T1000 (cell line): ENCODE measurements at places on chromosomes 5 and 9.
A peak's percentile ranks its signal among the peaks of the same experiment; 100 is the strongest.

GRCh38 chr9:134323741-134324358 is 2.4 kb upstream of the RXRA start:
- DNase-seq = no peak

GRCh38 chr9:16002816-16003215 is 450.0 kb downstream of the CCDC171 start:
- DNase-seq = no peak

GRCh38 chr9:82057805-82058204 is 69.2 kb downstream of the SPATA31D1 start:
- no peak for DNase-seq

DNA sequence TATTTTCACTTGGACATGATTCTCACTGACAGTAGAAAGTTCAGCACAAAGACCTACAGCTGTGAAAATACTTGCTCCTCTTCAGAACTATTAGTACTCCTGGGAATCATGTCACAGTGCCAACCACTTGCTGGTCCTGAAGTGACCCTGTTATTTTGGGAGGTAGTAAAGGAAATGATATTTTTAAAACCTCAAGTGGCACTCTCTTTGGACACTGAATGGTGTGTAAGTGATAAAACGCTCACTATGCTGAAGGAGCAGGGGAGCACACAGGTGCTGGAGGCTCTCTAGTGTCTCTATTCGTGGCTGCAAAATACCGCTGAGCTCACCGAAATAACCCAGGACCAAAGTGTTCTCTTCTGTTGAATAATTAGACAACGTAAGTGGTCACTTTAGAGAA is 76.9 kb upstream of the SPATA31D4 start:
- DNase-seq = no peak

DNA sequence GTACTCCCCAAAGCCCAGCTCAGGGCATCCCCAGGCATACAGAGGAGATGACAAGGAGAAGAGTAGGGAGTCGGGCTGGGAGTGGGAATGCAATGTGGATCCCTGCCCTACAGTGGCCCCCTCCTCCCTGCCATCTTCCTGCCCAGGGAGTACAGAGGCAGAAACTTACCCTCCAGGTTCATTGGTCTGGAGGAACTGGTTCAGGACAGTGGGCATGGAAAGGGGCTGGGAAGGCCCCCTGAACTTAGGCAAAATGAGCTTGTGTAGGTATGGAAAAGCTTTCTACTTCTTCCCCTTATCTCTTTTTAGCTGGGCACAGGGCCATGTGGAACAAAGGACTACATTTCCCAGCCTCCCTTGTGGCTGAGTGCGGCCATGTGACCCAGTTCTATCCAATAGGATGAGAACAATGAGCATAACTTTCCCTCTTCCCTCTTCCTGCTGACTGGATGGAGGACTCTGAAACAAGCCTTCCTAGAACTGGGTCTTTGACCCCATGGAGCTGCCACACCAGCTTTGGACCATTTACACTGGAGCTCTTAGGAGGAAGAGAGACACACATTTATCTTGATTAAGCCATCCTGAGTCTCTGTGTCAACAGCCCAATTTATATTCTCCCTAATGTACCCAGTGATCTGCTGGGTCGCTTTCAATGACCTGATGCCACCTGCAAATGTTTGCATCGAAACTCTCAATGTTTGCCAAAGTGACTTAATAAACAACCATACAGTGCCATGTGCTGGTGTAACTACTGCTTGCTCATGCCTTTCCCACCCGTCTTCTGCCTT is 25.0 kb upstream of the HMCN2 start:
- DNase-seq = no peak

- no peak for DNase-seq
These were observed 48.2 kb downstream of the XRCC4 start for GRCh38 chr5:83125560-83125959.

GRCh38 chr9:97364769-97365490 is 47.0 kb upstream of the TDRD7 start:
- no peak for DNase-seq

GRCh38 chr5:148880696-148881095 is 54.3 kb downstream of the ADRB2 start:
- no peak for DNase-seq

DNA sequence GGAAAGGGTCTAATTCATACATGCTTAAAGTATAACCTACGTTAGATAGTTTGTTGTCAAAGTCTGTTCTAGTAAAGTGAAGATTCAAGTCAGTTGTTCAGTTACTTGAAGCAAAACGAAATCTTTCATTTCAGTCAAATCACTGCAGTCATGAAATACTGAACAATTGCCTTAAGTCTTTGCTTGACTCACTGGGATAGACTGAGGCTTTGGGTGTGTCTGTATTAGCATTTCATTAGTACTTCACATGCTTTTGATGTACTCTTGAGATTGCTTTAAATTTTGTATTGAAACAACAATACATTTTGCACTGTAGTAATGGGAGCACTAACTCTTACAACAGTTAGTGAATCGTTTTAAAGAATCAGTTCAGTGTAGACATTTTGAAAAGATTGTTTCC is 4.0 kb upstream of the CMYA5 start:
- DNase-seq = no peak

DNA sequence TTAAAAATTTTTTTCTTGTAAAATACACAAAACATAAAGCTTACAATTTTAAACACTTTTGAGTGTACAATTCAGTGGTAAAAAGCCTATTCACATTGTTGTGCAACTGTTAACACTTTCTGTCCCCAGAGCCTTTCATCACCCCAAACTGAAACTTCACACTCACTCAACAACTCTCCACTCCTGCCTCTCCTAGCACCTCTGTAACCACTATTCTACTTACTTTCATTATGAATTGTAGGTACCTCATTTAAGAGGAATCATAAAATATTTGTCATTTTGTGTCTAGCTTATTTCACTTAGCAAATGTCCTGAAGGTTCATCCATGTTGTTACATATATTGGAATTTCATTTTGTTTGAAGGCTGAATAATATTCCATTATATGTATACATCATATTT is 4.3 kb upstream of the ZNF510 start:
- DNase-seq = no peak

GRCh38 chr9:89530726-89531125 is 32.8 kb upstream of the SEMA4D start:
- DNase-seq = no peak

DNA sequence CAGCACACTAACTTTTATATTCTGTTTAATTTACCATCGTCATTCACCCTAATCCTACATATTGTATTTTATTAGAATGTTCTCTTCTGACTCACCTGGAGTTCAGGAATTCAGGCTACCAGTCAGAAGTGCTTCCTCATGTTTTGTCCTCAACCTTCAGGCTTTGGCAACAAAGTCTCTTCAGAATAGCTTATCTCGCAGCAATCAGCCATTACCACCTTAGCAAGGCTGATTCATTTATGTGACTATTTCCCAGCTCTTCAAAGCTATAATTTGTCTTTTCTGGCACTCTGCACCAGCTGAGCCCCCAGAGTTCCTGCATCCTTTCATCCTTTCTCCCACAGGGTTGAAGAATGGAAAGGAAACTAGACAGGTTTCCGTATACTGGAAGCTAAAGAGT is 365.5 kb upstream of the CDH18 start:
- no peak for DNase-seq

DNA sequence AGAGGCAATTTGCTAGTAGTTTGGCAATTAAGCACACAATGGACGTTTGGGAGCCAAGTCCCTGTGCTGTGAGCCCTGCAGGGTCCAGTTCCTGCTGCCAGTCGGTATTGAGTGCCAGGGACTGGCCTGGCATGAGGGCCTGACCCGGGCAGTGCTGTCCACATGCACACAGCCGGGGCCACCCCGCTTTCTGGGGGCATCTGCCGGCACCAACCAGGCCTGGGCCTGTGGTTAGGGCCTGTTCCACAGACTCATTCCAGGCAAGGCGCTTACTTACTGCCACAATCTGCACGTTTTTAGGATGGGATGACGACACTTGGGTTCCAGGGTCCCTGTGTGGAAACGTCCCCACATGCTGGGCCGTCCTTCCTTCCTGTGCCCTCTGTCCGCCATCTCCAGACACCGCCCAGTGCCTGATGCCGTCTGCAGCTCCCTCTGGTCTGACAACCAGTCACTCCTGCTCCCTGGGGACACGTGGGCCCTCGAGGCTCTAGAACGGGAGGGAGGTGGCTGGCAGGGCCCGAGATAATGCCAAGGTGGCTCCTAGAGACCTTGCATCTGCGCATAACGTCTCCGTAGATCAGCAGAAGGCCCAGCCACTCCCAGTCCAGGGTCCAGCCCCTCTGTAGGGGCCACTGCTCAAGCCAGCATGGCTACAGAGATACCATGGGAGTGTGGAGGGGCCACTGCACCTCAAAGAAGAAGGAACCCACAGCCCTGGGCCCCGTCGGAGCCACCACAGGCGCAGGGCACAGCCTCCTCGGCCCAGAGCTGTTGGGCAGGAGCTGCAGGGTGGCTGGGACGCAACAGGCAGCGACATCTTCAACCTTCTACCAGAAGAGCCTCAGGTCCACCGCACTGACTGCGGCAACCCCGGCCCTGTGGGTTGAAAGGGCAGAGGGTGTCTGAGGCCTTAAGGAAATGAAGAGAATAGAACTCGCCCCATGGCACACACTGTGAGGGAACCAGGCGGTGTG is 24.7 kb downstream of the SLC9A3 start:
- DNase-seq = no peak

DNA sequence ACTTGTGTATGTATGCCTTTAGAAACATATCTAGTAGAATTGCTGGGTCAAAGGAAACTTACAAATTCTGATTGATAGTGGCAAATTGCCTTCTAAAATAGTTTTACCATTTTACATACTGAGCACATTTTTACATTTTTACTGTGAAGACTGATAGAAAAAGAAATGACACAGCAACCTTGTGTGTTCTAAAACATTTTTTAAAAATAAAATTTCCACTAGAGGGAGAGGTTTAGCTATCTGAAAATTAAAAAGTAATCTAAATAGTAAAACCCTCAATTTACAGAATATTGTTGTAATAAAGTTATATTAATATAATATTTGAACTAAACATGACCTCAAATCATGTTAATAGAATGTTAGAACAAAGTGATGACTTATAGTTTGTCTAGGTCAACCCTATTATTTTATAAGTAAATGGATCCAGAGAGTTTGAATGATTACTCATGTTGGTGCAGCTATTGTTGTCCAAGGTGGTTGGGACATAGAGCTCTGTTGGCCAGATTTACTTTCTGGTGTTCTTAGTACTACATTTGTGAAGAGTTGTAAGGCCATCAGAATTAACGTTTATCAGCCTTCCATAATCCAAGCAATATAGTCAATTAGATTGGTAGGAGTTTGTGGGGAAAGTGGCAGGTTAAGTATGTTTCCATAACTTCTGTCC is 17.2 kb downstream of the CENPP start:
- DNase-seq = no peak

GRCh38 chr5:119229950-119230349 is 125.9 kb upstream of the TNFAIP8 start:
- DNase-seq = no peak

DNA sequence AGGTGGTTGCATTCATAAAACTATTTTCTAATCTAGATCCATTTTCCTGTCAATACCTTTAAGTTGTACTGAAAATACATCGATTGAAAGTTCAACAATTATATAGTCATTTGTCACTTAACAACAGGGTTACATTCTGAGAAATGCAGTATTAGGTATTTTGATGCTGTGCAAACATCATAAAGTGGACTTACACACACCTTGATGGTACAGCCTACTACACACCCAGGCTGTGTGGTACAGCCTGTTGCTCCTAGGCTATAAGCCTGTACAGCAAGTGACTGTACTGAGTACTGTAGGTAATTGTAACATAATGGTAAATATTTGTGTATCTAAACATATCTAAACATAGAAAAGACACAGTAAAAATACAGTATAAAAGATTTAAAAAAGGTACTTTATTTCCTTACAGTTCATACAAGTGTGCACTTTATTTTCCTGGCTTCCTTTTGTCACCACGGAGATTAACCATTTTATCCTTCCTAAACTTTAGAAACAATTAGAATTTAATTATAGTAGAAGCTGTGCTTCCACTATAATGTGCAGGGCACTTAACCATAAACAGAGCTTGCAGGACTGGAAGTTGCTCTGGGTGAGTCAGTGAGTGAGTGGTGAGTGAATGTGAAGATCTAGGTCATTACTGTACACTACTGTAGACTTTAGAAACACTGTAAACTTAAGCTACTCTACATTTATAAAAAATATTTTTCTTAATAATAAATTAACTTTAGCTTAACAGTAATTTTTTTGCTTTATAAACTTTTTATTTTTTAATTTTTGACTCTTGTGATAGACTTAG is 42.9 kb upstream of the MEF2C start:
- no peak for DNase-seq

- DNase-seq = peak; percentile 15
These were observed 2.2 kb downstream of the NR2F1 start for GRCh38 chr5:93585041-93585766.

GRCh38 chr5:33271606-33272005 is 169.2 kb upstream of the TARS1 start:
- DNase-seq = no peak

- no peak for DNase-seq
These were observed 21.3 kb upstream of the LMNB1 start for GRCh38 chr5:126755593-126755992.

GRCh38 chr9:89359751-89360261 is 41.5 kb downstream of the SECISBP2 start:
- no peak for DNase-seq

- DNase-seq = no peak
These were observed 650 bp downstream of the FRMD3 start for GRCh38 chr9:83537331-83538171.

DNA sequence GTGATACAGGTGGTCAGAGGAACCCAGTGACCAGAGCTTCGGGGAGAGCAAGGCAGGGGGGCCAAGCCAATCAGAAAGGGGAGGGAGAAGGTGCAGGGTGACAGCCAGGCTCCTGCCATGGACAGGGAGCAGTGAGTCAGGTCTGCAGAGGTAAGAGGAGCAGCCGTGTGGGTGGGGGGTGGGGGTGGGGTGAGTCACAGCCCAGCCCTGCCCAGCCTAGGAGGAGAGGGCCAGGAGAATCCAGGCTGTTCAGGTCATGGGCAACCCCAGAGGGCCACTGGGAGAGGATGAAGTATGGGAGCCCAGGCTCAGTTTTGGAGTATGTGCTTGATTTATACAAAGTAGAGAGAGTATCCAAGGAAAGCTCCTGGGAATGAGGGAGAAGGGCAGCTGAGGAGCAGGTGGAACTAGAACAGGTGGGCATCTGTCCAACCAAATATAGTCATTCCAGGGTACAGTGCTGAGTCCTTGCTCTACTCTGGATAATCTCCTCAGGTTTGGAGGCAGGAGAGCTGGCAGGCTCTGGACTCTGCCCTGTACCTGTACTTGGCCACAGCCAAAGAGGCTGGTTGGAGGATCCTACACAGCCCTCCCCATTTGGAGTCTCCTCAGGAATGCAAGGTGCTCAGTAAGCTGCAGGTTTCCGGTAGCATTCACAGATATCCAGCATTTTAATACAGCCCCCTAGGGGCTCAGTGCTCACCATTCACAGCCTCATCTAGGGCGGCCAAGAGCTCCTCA is 1.6 kb downstream of the HBEGF start:
- peak; percentile 8 for DNase-seq

DNA sequence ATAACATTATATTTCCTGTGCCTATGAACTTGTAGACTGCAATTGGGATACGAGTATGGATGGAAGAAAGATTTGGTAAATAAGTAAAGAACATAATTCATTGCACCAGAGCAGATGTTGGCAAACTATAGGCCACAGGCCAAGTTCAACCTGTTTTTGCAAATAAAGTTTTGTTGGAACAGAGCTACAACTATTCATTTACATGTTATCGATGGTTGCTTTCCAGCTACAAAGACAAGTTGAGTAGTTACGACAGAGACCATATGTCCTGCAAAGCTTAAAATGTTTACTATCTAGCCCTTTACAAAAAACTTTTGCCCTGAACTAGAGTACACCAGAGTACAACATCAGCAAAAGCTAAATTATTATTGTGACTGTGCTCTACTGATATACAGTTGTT is 169.1 kb upstream of the DMAC1 start:
- DNase-seq = no peak
